ENCODE measurements at places on chromosomes 13 and 19.

DNA sequence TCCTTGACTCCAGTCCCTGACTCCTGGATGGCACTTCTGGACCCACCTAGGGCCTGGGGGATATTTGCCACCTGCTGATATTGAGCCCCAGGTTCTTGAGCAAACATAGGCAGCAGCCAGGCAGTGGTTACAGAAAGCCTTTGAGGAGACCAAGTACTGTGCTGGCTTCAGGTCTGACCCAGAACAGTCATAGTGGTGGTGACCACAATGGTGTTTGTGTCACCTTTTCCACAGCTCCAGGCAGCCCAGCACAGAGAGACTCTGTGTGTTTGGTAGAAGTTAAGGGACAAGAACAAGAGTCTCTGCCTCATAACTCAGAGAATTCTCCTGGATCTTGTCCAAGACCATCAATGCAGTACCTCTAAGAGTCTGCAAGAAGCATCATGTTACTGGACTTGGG, 14.6 kb upstream of the CLC start:
- no peak for DNase-seq

DNA sequence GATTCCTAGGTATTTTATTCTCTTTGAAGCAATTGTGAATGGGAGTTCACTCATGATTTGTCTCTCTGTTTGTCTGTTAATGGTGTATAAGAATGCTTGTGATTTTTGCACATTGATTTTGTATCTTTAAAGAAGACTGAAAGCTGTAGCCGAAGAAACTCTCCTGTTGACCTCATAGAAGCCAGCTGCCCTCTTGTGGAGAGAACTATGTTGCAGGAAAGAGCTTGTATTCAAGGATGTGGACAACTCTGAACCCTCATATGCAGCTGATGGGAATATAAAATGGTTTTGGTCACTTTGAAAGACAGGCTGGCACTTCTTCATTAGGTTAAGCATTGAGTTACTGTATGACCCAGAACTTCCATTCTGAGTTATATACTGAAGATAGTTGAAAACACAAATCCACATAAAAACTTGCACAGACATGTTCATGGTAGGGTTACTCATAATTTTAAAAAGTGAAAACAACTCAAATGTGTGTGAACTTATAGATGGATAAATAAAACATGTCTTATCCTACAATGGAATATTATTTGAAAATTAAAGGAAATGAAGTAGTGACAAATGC, 65.8 kb upstream of the SLITRK6 start:
- no peak for DNase-seq

GRCh38 chr13:33401238-33401637, 115.7 kb upstream of the STARD13 start:
- DNase-seq = no peak

GRCh38 chr13:99652901-99653300, 151.6 kb downstream of the TM9SF2 start:
- DNase-seq = no peak

DNA sequence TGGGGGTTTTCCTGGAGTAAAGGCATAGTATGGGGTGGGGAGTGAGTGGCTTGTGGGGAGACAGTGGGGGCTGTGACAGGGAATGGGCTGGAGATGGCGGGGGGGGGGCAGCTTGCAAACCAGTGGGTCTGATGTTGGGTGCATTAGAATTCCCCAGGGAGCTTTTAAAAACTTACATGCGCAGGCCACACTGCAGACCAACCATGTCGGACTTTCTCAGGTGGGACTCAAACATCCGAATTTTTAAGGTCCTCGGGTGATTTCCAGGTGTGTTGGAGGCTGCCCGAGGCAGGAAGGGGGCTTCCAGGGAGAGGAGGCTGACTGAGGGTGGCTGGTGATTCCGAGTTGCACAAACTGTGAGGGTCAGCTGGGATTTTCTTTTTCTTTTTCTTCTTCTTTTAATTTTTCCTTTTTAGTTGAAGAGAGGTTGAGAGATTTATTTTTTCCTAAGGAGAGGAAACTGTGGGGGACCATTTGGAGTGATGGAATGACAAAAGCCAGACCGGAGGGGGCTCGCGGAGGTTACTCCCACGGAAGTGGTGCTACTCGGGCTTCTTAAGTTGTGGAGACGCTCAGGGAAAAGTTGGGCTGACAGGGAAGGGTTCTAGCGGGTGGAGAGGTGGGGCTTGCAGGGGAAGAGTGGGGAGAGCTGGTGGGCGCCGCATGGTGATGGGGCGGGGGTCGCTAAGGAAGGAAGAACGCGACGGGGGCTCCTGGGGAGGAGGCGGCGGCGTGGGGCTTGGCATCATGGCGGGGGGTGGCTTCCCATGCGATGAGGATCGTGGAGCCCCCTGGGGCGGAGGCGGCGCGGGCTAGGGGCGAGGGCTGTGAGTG, 997 bp upstream of the CACNG8 start:
- no peak for DNase-seq

GRCh38 chr19:7685546-7686445, 5.2 kb downstream of the TRAPPC5 start:
- no peak for DNase-seq

- no peak for DNase-seq
These were observed at the start of gene KLK4 for GRCh38 chr19:50911206-50912101. Gene KLK4, minus strand, starts transcription at chr19:50911395. Its CDS starts 657 bp downstream, at chr19:50910738.

DNA sequence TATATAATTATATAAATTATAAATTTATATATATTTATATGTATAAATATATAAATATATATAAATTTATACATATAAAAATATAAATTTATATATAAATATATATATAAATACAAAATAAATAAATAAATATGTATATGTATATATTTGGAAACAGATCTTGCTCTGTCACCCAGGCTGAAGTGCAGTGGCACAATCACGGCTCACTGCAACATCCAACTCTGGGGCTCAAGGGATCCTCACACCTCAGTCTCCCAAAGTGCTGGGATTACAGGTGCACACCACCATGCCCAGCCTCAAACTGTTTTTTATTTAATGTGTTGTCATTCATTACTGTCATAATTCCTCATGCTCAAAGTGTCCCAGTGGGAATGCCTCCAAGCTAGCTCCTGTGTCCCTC, 25.2 kb upstream of the PDCD5 start:
- no peak for DNase-seq

- no peak for DNase-seq
These were observed 198.6 kb downstream of the RGCC start for GRCh38 chr13:41655997-41656396.

DNA sequence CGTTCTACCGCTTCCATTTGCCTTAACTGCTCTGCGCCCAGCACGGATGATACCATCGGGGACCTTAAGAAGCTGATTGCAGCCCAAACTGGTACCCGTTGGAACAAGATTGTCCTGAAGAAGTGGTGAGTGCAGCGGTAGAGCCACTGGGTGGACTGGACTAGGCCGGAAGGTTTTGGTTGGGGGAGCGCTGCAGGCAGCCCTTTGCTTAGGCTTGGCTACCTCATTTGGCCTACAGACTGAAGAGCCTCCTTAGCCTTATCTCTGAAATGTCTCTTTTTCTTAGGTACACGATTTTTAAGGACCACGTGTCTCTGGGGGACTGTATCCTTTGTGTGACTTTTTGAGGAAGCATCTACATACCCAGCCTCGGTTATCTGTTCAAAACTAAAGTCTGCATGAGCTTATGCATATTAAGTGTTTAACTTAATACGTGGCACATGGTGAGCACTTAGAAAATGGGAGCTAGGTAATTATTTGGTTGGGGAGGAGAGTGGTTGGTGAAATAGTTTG, 889 bp downstream of the UBL5 start:
- no peak for DNase-seq

GRCh38 chr19:5686326-5686646, 3.8 kb upstream of the RPL36 start:
- DNase-seq = no peak

GRCh38 chr13:100875392-100876043, 200.9 kb upstream of the TMTC4 start:
- no peak for DNase-seq

DNA sequence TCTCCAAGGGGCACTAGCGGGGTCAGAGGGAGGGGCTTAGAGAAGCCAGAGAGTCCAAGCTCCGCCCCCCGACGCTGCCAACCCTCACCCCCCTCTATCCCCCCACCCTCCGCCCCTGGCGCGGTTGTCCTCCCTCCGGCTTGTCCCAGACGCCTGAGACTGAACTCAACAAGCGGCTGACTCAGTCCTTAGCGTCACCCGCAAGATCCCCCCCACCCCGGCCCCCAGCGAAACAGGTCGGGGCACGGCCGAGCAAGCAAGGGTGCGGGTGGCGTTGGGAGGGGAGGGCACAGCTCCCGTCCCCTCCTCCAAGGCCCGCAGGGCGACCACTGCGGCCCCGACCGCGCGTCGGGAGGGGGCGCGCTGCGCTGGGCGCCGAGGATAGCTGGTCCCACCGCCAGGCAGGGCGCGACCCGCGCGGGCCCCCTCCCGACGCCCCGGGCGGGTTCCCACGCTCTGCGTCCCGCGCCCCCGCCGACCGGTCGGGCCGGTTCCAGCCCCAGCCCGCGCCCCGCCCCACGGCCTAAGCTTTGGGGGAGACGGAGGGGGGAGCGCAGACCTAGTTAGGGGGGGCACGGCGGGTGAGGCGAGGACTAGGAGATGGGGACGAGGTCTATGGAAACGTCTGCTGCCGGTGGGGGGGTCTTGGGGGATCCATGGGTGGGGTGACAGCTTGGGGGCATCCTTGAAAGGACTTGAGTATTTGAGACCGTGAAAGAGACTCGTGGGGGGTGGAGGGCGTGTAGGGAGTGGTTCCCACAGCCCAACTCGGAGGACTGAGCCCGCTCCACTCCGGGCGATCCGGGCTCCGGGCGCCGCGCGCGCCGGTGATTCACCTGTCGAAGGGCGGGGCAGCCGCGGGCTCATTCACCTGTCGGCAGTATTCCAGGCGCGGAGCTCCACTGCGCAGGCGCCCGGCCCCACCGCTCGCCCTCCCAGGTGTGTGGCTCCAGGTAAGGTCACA, 5.1 kb downstream of the NOTCH3 start:
- DNase-seq = no peak

- DNase-seq = no peak
These were observed 630 bp downstream of the PNPLA6 start for GRCh38 chr19:7535998-7536695.

GRCh38 chr13:57629391-57629804, 2.1 kb upstream of the PCDH17 start:
- DNase-seq = no peak

DNA sequence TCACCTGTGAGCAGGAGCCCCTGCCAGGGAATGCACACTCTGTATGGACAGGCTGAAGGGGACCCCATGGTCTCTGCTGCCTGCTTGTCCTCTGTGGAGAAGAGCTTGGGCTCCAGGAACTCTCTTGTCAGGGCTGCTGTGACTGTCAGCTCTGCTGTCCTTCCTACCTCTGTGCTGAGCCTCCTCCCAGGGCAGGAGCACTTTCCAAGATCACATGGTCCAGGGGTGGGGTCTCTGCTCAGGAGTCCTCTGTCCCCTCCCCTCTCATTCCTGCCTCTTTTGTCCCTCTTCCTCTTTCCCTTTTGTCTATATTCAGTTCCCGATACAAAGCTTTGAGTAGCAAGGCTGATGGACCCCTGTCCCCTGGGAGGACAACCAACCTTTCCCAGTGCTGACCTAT, at the start of gene CEACAM7:
Gene CEACAM7, minus strand, starts transcription at position 173 of the 400 bp plus-strand sequence. Its CDS starts 105 bp downstream, at position 68.
- DNase-seq = no peak

DNA sequence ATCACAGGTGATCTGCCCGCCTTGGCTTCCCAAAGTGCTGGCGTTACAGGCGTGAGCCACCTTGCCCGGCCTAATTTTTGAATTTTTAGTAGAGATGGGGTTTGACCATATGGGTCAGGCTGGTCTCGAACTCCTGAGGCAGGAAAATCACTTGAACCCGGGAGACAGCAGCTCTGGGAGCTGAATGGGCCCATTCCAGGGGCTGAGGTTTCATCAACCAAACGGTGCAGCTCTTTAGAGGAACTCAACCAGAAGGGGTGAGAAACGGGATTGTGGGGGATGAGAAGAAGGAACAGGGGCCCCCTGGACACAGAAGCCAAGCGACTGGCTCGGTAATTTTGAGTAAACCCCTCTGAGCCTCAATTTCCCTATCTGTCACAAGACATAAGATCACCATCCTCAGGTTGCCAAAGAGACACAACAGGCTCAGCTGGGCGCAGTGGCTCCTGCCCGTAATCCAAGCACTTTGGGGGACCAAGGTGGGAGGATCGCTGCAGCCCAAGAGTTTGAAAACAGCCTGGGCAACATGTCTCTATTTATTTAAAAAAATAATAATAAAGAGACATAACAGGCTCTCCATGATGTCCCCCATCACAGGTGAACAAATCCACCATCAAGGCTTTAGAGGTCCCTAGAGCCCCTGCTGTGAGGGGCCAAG, 562 bp downstream of the IQCN start:
- no peak for DNase-seq

GRCh38 chr13:99577934-99578917, 77.0 kb downstream of the TM9SF2 start:
- no peak for DNase-seq

DNA sequence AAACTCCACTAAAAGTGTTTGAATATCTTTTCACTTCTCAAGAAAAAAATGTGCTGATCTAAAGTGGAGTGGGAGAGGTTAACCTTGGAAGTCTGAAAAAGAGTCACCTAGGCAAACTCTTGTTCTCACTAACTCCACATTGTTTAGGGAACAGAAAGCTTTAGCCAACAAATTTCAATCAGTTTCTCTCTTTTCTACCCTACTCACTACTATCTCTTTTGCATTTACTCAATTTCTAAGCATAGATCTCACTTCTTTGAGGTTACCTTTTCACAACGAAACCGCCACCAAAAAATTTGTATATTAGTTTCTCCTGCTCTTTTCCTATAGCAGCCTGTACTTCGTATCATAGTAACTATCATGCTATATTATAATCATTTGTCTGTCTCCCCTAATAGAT, 6.3 kb downstream of the NHLRC3 start:
- no peak for DNase-seq

- DNase-seq = no peak
These were observed 17.5 kb downstream of the GPI start for GRCh38 chr19:34382471-34382870.

- no peak for DNase-seq
These were observed 3.2 kb downstream of the CCDC194 start for GRCh38 chr19:17390665-17391370.

GRCh38 chr13:108096301-108096915, 118.9 kb downstream of the LIG4 start:
- DNase-seq = no peak

GRCh38 chr19:53773999-53774398, 50.1 kb downstream of the NLRP12 start:
- no peak for DNase-seq

DNA sequence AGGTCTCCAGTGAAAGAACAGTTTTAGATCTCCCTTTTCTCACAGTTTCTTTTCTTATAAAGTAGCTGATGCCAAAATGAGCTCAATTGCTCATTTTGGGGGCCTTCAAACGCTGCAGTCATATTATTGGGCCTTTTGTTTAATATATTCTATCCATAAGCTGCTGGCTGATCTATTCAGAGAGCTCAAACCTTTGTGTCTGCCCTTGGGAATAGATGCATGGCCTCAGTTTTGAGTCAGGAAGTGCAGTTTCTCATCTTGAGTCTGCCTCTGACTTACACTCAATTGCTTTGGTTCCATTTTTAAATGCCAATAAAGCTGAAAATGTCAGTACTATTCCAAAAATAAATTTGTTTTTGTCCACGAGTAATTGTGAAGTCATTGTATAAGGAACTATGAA, 468.9 kb downstream of the KLF12 start:
- DNase-seq = no peak

GRCh38 chr19:48169578-48169938, 586 bp downstream of the LIG1 start:
- DNase-seq = no peak

GRCh38 chr19:3285647-3286176, 61.3 kb downstream of the CELF5 start:
- DNase-seq = no peak

- DNase-seq = no peak
These were observed 38.1 kb downstream of the HTR2A start for GRCh38 chr13:46858776-46859175.

Measured in cerebellar nuclear complex (tissue), 1 donor.